A549 treated with dexamethasone at 1 μM for 4 hours (cell line): ENCODE measurements at places on chromosomes 1 and 21. TPM values are rescaled to one million over a fixed set of nuclear protein-coding genes. Genes with fewer than 3 reads are reported as not detected.

The USP16 gene
- total RNA-seq, result 21.8 to 25.0 TPM (median 24.0 TPM) in 5 replicates

The GBP1 gene
- 0.07 to 0.21 TPM (median 0.10 TPM) in 5 replicates for total RNA-seq

The AGTRAP gene
- total RNA-seq, result 75.6 to 98.4 TPM (median 93.6 TPM) in 5 replicates

The WNT3A gene
- 0.02 to 0.07 TPM (median 0.04 TPM) in 4 of 5 replicates, not detected in the other for total RNA-seq

The PADI2 gene
- total RNA-seq, result 0.72 to 1.4 TPM (median 1.2 TPM) in 5 replicates

The AGT gene
- 0.07 to 0.17 TPM (median 0.10 TPM) in 4 of 5 replicates, not detected in the other for total RNA-seq

The VSIG8 gene
- total RNA-seq, result 0.06 to 0.11 TPM in 2 of 5 replicates, not detected in the others

The SH2D5 gene
- 10.3 to 15.2 TPM (median 12.6 TPM) in 5 replicates for total RNA-seq

The CDK18 gene
- 0.82 to 1.2 TPM (median 0.97 TPM) in 5 replicates for total RNA-seq

The CENPL gene
- 12.6 to 16.0 TPM (median 14.1 TPM) in 5 replicates for total RNA-seq

The CACNA1S gene
- 0.01 TPM in 1 of 5 replicates, not detected in the others for total RNA-seq

The TTC24 gene
- total RNA-seq, result not detected in 5 replicates

The CLDN14 gene
- total RNA-seq, result 0.07 TPM in 1 of 5 replicates, not detected in the others

The ADAM30 gene
- total RNA-seq, result not detected in 5 replicates

The ABCG1 gene
- total RNA-seq, result 2.4 to 2.8 TPM (median 2.4 TPM) in 5 replicates

The ANGEL2 gene
- 15.2 to 21.9 TPM (median 18.4 TPM) in 5 replicates for total RNA-seq

The INSRR gene
- total RNA-seq, result not detected in 5 replicates
